ENCODE measurements at places on chromosomes 2 and 18.

GRCh38 chr2:239445771-239446524, 45.1 kb upstream of the HDAC4 start:
- ATAC-seq, result no peak

- ATAC-seq, result no peak
Measured at GRCh38 chr18:6039055-6039454, 143.7 kb upstream of the TMEM200C start.

DNA sequence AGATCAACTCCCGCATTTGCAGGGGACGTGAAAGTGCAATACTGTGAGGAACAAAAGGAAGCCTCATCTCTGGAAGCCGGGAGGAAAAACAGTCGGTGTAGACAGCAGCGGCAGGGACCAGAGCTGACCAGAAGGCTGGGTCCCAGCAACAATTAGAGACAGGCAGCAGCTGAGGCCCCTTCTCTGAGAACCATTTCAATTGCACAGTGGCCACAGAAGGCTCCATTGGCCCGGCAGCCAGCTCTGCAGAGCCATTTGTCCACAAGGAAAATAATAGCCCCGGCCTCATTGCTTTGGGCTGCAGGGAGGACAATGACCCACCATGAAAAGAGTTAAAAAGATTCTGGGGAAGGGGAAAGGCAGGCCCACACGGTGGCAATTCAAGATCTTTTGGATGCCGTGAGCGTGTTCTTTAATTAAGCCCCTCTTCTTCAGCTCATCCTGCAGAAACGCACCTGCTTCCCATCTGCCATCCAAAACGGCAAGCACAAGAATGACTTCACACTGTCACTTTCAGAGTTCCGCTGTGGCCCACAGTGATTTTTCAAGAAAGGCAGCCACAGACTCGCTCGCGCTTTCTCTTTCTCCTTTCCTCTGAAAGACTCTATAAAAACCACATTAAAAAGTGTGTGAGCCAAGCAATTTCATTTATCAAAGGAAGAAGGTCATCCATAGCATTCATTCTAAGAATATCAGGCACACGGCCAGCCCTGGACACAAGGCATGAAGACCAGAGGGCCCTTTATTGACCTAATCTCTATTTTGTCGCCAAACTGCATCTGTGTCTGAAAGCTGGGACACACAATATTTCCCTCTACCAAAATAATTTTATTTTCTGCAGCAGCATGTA, 293.6 kb downstream of the SOX11 start:
- no peak for ATAC-seq

GRCh38 chr18:70228536-70228935, 23.0 kb upstream of the RTTN start:
- ATAC-seq, result no peak

- no peak for ATAC-seq
Measured at GRCh38 chr2:8257502-8257901, 424.4 kb upstream of the ID2 start.

GRCh38 chr2:163397451-163397850, 338.4 kb downstream of the FIGN start:
- no peak for ATAC-seq

DNA sequence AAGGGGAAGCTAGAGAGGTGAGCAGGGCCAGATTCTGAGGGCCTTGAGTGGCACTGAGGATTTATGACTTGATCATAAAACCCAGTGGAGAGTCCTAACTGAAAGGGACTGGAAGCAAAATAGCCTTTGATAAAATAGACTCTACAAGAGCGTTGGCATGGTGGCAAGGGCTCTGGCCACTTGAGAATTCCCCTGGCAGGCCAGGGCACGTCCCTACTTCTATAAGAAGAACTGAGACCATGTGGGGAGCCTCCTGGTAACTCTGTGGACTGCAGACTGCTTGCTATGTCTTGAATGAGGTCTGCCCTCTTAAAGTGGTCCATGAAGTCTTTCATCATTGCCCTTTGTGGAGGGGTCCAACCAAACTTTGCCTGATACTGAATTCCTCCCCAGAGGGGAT, 324.8 kb downstream of the ALK start:
- no peak for ATAC-seq

DNA sequence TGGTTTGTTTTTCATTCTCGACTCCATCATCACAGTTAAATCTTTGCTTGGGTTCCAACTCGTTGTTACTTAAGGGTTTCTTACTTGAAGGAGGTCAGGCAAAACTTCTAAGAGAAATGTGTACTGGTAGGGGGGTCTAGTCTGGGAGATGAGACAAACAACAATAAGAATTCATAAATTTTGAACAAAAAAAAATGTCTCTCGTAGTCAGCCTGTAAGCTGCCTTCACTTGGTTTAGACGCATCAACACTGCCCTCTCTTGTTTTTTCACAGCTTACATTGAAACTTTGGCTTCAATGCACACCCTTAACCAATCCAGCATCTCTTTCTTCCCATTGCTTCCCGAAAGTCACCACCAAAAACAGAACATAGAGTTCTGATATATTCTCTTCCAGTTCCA, 576.4 kb upstream of the PIK3C3 start:
- ATAC-seq, result no peak

- ATAC-seq, result no peak
Measured at GRCh38 chr2:61380056-61380881, 90.6 kb downstream of the USP34 start.

DNA sequence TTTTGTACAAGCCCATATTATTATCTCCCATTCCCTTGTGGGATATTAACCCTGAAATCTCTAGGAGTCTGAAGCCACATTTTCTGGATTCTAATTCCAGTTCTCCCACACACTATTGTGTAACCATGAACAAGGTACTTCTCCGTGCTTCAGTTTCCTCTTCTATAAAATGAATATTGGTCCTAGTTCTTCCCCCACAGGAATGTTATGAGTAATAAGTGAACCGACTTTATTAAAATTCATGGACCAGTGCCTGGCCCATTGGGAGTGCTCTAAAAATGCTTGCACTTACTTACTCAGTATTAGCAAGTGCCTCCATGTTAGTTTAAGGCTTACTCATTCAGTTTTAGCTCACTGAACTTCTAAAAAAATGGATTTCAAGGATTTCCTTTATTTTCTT, 1.4 kb upstream of the ACMSD start:
- no peak for ATAC-seq

DNA sequence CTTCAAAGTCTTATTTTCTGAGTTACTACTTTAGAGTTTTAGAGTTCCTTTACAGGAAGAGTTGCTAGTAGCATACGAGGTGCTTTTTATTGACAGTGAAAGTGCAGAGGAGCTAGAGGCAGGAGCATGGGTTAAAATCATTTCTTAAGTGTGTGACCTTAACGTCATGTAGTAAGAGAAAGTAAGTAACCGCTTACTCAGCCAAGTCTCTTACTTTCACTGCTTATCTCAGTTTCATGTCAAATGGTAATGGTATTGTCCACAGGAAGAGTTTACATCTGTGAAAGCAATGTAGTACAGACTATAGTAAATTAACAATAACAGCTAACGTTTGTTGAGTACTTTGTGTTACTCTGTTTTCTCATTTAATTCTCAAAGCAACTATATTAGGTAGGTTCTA, 12.6 kb downstream of the NDUFAF7 start:
- peak; percentile 85 for ATAC-seq

DNA sequence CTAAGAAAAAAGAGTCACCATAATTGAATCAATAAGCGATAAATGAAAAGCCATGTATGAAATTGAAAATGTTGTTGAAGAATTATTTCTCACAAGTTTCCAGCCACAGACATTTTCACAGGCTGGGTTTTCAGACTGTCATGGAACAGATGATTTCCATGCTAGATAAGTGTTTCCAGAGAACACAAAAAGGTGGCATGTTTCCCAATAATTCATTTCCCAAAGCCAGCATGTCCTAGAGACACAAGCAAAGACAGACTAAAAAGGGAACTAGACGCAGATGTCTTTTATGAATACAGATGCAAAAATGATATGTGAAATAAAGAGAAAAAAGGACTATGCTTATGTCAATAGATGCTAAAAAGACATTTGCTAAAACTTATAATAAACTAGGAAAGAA, 255.1 kb downstream of the EIPR1 start:
- no peak for ATAC-seq

- no peak for ATAC-seq
Measured at GRCh38 chr2:130339885-130340745, 2.6 kb upstream of the IMP4 start.

- ATAC-seq, result no peak
Measured at GRCh38 chr2:218472988-218473387, 54.1 kb downstream of the VIL1 start.

DNA sequence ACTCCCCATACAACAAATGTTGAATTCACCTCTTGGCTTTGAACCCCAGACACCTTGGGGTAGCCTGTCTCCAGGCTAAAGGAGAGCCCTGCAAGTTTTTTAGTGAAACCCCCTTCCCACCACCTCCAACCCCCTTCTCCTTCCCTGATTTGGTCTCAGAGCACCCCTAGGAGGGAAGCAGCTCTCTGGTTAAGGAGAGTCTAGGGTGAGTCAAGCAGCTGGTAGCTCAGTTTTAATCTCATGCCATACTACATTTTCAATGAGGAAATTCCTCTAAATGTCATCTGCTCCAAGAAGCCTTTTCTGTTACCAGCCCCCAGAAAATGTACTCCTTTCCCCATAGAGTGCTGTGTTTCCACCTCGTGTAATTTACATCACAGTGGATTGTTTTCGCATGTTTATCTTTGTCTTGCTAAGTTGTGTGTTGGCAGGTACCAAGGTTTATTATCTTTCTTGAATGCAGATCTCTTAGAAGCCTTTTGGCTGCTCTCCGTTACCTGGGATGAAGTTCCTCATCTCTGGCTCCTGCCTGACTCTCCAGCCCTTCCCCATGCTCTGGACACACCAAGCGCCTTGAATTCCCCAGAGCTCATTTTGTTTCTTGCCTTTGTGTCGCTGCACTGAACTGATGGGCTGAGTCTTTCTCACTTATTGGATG, 82.2 kb downstream of the ASAP2 start:
- no peak for ATAC-seq

- ATAC-seq, result no peak
Measured at GRCh38 chr2:110744429-110744828, 12.1 kb downstream of the ACOXL start.

DNA sequence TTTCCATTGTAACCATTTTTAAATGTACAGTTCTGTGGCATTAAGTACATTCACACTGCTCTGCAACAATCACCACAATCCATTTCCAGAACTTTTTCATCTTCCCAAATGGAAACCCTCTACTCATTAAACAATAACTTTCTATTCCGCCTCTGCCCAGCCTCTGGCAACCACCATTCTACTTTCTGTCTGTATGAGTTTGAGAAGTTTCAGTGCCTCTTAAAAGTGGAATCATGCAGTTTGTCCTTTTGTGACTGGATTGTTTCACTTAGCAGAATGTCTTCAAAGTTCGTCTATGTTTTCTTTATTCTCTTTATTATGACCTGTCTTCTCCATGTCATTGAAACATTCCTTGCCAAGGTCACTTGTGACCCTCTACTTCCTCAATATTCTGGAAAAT, 22.0 kb upstream of the PELI1 start:
- ATAC-seq, result no peak

DNA sequence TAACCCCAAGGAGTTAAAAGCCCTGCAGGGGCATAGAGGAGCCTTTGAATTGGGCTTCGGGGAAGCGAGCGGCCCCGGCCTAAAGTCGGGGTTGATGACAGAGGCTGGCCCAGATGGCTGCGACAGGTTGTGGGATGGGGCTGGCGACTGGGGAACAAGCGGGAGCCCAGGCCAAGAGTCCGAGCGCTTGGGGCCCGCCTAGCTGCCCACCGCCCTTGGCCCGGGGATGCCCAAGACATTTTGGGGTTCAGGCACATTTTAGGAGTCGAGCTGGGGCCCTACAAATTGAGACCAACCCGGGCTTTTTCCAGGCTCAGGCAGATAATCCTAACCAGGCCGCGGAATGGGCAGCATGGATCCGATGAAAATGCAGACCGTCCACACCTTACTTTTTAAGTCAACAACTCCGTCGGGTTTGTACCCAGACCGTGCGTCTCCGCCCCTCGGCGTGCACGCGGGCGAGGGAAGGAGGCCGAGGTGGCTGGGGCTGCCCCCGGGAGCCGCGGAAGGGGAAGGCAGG, 507 bp downstream of the RTKN start:
- no peak for ATAC-seq

DNA sequence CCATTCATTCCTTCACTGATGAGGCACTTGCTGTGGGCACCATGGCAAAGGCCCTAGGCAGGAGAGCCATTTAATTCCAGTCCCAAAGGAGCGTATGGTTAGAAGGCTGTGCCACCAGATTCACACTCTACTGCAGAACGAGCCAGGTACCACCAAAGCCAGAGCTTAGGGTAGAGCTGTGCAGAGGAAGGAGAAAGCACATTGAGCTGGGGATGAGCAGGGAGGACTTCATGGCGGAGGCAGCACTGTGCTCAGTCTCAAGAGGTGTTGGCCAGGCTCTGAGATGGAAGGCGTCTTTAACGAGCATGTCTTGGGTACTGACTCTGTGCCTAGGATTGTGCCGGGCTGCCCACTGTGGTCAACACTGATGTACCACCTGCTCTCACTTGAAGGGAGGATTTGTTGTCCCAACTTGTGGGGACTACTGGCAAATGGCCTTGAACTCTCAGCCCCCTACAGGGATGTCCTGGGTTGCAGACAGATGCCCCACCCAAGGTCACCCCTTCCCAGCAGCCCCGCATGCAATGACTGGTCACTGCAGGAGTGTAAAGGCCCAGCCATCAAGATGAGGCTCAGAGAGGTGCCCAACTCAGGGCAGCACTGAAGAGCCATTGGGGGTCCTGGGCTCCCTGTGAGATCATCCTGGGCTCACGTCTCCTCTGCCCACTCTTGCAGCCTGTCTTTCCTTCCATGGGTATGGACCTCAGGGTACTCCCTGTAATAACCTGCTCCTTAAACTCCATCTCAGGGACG, 251.4 kb downstream of the GLI2 start:
- ATAC-seq, result no peak

DNA sequence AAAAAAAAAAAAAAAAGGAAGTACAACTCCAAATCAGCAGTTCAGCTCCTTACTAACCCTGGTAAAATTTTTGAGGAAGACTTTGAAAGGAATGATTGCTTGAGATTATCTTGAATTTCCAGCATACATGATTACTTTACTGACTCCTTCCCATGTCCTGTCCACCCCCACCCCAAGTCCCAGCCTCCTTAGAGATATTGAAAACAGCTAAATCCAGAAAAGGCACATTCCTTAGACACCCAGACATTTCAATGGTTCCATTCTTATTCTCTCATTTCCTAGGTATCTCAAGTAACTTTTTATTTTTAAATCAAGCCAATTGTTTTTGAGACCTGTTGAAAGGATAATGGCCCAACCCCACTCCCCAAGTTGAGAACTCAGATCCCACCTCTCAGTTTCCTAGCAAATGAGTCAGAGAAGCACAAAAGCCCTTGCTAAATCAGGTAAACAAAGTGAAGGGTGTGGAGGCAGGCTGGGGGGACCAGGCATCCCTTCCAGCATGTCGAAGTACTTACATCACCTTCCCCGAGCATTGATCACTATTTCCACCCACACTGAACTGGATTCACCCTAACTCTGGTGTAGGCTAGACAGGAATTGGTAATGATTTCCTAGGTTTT, 95.4 kb upstream of the FZD7 start:
- no peak for ATAC-seq

GRCh38 chr18:42296723-42297122, 341.7 kb downstream of the PIK3C3 start:
- ATAC-seq, result no peak

DNA sequence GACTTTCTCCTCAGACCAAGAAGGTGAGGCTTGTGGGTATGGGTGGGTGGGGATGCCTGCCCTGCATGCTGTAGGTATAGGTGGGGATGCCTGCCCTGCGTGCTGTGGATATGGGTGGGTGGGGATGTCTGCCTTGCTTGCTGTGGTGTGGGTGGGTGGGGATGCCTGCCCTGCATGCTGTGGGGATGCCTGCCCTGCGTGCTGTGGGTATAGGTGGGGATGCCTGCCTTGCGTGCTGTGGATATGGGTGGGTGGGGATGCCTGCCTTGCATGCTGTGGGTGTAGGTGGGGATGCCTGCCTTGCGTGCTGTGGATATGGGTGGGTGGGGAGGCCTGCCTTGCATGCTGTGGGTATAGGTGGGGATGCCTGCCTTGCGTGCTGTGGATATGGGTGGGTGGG, 278.4 kb downstream of the NEDD4L start:
- no peak for ATAC-seq
